ENCODE measurements at places on chromosomes 5 and 9. TPM values are rescaled to one million over a fixed set of nuclear protein-coding genes. Genes with fewer than 3 reads are reported as not detected.

The PLCXD3 gene
- 0.29 TPM for total RNA-seq

GRCh38 chr5:115180165-115180709 lies 10.5 kb upstream of the TRIM36 start:
- peak; percentile 53 for DNase-seq

The APC gene
- total RNA-seq: 42.7 TPM

DNA sequence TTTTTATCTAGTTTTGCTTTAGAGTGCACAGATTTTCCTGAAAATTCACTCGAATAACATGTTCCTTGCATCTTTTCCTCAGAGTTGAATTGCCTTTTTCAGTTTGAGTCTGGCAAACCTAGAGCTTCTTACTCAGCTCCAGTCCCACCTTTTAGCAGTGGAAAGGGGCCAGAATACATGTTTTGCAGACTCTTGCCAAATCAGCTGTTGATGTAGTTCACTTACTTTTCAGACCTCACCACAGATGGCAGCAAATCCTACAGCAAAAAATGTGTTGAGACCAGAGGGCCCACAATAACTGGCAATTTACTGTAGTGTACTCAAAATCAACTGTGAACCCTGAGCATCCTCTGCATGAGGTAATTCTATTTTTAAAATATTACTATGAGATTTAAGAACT lies 545.2 kb upstream of the ACO1 start:
- DNase-seq: no peak
